ENCODE measurements at places on chromosomes 2 and 18.

GRCh38 chr2:192166946-192167345 is 27.8 kb downstream of the TMEFF2 start:
- DNase-seq: no peak

GRCh38 chr2:215439980-215440512 is 4.2 kb upstream of the FN1 start:
- DNase-seq: no peak

- no peak for DNase-seq
Observed at GRCh38 chr18:49304751-49305150, 155.7 kb downstream of the DYM start.

- DNase-seq: no peak
Observed at GRCh38 chr2:162967147-162967546, 128.6 kb upstream of the KCNH7 start.

DNA sequence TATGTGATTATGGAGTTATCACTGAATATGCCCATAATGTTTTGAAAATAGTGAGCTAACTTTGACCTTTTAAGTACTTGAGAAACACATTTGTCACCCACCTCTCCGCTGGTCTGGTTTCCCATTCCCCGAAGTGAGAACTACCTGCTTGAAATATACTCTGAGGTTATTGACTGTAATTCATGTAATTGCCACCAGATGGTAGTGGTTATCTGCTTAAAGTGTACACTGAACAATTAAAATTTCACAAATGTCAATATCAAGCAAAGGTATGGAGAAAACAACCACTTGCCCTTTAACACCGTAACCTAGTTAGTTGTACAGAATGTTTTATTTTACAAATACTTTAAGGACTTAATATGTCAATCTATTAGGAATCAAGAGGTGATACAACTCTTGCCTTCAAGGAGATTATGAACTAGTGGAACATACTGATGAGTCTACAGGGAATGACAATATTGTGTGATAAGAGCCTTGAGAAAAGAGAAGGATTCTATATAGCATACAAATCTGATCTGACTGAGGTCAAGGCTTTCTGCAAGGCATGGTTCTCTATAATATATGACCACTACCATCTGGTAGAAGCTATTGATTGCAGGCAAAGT is 316.8 kb upstream of the KCNH7 start:
- DNase-seq: no peak

GRCh38 chr2:171600126-171600525 is 77.9 kb downstream of the CYBRD1 start:
- DNase-seq: no peak

GRCh38 chr2:214246417-214246816 is 164.4 kb upstream of the VWC2L start:
- no peak for DNase-seq

- DNase-seq: no peak
Observed at GRCh38 chr2:145875016-145875415, 1355.1 kb upstream of the ZEB2 start.

- peak; percentile 72 for DNase-seq
Observed at GRCh38 chr2:28360718-28361293, 31.9 kb upstream of the FOSL2 start.

- DNase-seq: no peak
Observed at GRCh38 chr2:73238976-73239375, 4.9 kb downstream of the CCT7 start.

GRCh38 chr2:222859786-222860612 is 837 bp upstream of the ACSL3 start:
- peak; percentile 46 for DNase-seq

DNA sequence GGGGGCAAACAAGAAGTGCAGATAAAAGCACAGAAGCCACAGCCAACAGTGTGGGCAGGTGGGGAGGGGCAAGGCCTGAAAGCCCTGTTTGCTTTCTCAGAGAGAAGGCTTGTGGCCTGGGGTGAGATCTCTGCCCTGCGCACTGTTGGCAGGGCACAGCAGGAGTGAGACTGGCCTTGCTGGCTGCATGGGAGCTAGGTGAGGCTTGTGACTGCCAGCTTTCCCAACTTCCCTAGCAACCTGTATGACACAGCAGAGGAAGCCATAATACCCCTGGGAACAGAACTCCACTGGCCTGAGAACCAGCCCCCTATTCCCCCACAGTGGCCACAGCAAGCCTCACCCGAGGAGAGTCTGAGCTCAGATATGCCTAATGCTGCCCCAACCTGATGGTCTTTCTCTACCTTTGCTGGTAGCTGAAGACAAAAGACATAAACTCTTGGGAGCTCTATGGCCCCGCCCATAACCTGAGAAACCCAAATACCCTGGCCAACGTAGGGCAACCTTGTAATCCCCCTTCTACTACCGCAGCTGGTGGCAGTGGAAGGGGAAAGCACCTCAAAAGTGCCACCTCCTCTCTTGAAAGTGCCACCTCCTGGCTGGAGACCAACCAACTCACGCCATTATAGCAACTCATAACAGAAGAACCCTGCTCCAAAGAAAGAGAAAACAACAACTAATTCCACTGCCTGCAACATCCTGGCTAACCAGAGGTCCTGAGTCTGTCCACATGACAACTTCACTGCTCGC is 44.4 kb downstream of the LCT start:
- DNase-seq: no peak

GRCh38 chr2:159164457-159164911 is 122.0 kb downstream of the WDSUB1 start:
- DNase-seq: no peak

- DNase-seq: no peak
Observed at GRCh38 chr2:156907806-156908205, 349.7 kb upstream of the GALNT5 start.

DNA sequence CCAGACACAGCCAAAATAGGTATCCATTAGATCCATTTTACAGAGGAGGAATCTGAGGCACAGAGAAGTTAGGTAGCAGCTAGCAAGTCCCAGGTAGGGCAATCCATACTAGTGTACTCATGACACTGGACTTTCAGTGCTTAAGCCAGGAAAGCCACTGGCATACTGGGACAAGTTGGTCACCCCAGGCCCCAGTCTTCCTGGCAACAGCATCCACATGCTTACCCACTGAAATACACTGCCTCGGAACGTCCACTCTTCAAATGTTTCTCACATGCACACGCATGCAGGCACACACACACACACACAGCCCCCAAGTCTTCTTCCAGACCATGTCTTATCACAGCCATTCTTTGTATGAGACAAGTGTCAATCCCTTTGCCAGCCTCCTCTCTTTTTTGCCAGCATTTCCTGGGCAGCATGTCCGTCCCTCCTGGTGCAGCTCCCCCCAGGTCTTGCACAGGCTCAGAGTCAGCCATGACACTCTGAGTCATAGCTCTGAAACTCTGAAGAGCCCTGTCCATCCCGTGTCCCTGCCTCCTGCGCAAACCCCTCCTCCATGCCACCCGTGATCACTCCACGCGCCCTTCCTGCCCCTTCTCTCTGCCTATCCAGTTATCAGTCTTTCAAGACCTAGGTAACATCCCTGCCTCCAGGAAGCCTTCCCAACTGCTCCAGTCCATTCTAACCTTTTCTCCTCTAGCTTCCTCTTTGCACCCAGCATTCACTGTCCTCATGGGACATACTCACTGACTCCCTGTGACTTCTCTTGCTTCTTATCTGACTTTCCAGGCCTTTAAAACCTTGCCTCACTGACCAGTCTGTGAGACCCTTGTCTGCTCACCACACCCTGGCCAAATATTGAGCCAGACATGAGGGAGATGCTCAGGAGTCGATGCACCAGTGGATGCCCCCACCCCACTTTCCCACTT is 10.9 kb upstream of the TEX261 start:
- no peak for DNase-seq

GRCh38 chr2:219506153-219506801 is 7.6 kb downstream of the GMPPA start:
- no peak for DNase-seq

GRCh38 chr18:55858661-55859515 is 270.9 kb upstream of the TCF4 start:
- DNase-seq: no peak

DNA sequence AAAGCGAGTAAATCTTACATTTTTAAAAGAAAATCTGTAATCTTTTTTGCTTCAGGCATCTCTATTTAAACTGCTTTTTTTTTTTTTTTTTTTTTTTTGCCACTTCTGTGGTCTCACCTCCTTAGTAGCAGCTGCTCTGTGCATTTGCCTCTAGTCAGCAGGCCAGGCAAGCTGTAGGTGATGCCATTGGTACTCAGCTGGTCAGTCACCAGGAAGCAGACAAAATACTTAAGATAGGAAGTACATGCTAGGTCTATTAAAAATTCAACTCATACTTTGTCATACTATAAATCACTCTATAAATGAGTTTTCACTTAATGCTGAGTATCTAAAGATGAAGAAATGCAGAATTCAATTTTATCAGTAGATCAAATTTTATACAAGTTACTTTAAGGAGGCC is 83.7 kb downstream of the KYNU start:
- no peak for DNase-seq

GRCh38 chr18:12597760-12598159 is 60.1 kb downstream of the SPIRE1 start:
- peak; percentile 86 for DNase-seq

DNA sequence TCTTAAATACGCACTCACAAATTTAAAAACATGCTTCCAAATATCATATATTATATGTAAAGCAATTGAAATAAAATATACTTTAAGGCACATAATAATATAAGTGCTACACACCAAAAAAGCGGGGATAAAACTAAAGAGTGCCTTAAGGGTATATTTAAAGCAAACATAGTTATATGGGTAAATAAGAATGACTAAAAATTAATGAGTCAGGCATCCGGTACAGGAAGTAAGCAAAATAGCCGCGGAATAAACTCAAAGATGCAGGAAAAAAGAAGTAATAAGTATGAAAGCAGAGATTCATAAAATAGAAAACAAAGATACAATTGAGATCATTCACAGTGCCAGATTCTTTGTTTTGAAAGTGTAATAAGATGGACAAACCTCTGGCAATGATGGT is 503.5 kb upstream of the SOX11 start:
- DNase-seq: no peak

DNA sequence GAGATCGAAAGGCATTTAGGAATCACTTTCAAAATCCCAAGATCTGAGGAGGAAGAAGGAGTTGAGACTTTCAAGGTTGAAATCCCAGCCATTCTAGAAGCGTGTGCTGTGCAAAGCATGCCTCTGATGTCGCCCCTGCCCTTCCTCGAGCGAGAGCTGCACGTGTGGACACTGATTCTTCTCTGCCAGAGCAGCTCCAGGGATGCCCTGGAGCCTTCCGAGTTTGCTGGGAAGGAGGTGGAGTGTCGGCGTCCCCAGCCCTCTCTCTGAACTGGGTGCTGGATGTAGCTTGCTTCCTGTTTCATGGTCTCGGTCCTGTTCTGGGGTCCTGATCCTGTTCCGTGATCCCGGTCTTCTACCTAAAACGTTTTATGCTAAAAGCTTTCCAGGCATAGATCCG is 76.1 kb downstream of the TWIST2 start:
- no peak for DNase-seq

DNA sequence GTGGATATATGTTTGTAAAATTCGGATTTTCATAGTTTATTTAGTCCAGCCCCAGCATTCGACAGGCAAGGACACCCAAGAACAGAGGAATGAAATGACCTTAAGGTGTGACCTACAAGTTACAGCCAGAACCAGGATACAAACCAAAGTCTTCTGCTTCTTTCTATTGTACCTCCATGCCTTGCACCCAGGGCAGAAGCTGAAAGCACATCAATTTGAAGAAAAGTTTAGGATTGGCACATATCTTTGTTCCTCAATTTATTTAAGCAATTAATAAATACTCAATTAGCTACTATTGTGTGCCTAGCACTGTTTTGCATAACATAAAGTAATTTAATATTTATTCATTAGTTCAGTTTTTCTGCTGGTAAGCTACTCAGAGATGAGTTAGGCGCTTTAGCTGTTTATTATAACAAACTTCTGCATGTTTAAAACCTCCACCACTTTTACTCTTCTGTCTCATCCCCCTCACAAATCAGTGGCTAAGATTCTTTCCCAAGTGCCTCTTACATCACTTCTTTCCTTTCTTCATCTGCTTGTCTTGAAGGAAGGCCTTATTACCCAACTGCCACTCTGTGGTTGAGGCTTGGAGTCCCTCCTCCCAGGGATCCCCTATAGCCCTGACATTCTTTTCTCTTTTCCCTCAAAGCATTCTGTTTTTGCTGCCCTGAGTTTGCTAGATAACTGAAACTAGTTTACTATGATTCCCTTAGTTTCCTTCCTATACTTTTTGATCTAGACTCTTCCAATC is 37.1 kb upstream of the DARS1 start:
- no peak for DNase-seq

DNA sequence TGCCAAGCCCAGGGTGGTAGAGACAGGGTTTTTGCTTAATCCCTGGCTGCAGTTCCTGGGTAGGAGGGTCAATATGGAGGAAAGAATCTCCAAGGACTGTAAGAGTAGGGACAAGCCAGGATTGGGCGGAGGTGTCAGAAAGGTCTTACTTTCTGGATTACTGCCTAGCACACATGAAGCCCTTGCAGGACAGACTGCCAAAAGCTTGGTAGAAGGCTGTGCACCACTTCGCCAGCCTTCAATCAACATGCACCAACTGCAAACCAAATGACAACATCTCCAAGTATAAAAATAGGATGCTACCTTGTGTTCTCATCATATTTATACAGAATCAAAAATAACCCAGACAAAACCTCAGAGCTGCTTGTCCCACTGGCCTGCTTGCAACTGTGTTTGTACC is 3.7 kb downstream of the ZNF142 start:
- no peak for DNase-seq

DNA sequence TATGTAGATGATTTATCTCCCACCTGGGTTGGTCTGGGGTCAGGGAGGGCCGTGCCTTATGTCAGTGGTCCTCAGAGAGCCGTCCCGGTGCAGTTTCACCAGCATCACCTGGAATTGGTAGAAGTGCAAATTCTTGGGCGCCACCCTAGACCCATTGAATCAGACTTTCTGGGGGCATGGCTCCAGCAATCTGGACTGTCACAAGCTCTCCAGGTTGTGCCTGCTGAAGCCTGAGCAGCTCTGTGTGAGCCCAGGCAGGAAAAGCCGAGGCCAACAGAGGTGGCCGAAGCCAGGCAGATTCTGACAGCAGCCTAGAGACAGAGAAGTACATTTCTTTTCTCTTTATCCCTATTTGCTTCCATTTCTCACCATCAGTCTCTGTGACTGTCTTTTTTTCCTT is 98.4 kb upstream of the SEC11C start:
- no peak for DNase-seq

DNA sequence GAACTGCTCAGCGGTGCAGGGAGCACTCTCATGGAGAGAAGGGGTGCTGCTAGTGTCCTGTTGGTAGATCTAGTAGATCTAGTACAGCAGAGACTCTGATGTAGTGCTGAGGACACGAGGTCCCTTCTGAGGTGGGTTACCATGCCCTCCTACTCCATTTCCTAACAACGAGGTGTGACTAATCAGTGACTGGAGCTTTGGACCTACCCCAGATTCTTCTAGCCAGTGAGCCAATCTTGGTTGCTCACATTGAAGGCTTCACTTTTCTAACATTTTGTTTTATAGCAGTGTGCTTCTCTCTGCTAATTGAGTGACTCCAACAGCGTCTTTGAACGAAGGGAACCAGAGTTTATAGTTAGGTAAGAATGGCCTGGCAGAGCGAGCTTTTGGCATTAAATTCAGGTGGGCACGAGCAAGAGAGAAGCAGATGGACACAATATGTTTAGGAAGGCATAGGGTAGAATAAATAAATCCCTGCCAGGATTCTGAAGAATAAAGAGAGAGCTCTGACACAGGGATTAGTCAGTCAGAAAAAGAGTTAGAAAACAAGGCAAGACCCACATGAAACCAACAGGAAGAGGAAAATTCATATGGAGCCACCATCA is 306.0 kb upstream of the RAB12 start:
- DNase-seq: no peak
